ENCODE measurements at places on chromosomes 3 and 15.

- DNase-seq: no peak
Observed at GRCh38 chr15:25394898-25395297, 43.9 kb downstream of the UBE3A start.

- DNase-seq: no peak
Observed at GRCh38 chr3:193240850-193241706, at the start of gene PLAAT1. PLAAT1 (plus strand) TSS chr3:193241222; CDS start chr3:193255651, 14,429 bp downstream.

DNA sequence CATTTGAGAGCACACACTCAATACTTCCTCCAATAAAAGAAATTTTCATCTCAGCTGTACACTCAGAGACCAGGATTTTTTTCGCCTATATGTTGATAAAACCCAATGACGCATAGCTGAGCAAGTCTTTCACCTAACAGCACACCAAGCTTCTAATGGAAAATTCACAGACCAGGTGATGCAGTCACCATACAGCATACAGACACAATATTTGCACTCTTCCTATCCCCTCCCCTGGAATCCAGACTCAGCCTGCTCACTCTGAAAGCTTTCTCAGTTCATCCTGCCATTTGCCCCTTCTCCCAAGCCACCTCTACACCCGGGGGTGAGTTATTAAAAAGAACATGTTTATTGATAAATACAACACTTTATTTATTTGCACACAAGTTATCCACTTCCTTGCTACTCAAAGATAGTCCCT, 1.7 kb downstream of the TBC1D5 start:
- DNase-seq: no peak

GRCh38 chr15:26013981-26014380, 150.9 kb upstream of the ATP10A start:
- no peak for DNase-seq

DNA sequence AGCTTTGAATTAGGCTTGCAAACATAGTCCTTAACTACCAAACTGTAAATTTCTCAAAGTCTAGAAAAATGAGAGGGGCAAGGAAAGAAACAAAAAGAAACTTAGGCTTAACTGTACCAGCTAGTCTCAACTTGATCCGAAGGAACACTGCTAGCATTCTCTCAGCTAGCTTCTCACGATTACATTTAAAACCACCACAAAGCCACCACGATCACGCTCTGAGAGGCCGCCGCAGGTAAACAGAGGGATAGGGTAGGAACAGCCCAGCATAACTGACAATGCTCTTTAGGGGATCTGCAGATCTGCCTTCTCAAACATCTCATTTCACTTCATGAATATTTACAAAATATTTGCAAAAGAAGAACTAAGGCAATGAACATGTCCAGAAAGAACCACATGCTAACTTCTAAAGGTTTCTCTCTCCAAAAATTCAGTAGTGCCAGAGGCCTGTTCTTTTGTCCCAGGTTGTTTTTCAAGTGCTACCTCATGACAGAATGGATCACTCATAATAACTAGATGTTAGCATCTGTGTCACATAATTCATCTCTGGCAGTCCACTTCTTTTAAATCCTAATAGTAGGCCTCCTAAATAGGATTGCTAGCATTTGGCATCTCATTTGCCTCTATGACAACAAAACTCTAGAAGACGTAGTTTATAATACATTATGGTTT, 18.9 kb downstream of the VGLL4 start:
- DNase-seq: no peak

DNA sequence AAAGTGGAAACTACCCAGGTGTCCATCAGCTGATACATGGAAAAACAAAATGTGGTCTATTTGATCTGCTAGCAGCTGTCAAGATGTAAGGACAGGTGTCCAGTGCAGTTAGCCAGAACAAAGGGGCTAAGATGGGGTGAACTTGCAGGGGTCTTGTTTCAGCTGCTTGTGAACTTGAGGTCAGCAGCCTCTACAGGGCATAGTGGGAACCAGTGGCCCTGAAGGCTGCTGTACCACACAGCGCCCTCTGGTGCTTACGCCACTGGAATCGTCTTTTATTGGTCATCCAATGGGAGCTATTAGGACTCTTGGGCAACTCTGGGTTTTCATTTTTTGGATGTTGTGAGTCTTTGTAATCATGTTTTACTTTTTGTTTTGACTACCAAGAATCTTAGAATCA, 62.2 kb upstream of the CTSH start:
- DNase-seq: no peak

GRCh38 chr15:38680775-38681174, 116.2 kb upstream of the RASGRP1 start:
- DNase-seq: no peak

DNA sequence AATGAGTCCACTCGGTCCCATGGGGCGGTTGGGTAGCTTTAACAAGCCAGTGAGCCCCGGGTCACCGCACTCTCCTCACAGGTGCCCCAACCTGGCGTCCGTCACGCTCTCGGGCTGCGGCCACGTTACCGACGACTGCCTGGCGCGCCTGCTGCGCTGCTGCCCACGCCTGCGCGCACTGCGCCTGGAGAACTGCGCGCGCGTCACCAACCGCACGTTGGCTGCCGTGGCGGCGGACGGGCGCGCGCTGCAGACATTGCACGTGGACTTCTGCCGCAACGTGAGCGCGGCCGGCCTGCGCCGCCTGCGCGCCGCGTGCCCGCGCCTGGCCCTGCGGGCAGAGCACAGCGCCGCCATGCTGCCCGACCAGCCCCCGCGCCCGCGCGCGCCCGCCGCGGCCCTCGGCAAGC, 3.4 kb downstream of the FBXL22 start:
- no peak for DNase-seq

DNA sequence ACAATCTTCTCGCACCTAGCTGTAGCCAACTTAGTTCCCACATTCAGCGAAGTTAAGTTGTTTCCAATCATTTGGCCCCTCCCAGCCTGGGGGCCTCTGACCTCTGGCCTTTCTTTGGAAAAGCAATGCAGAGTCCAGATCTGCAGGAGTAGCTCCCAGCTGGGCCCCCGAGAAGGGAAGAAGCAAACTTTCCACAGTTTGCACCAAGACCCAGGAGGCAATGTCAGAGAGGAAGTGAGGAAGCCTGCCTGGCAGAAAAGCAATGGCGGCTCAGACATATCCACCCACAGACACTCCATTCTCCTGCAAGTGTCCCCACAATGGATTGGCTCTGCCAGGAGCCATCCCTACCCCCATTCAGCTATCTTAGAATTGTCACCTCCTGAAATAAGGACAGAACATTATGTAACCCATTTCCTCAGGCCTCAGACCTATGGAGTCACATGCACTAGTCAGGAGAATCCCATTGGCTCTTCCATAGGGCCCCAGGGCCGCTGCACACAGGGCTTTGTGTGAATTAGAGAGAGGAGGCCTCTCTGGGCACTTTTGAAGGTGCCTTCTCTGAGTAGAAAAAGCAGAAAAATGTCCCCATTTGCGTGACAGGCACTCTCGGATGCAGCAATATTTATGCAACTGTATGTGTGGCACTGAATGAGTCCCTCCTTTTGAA, 3.0 kb upstream of the BUB1B start:
- no peak for DNase-seq

DNA sequence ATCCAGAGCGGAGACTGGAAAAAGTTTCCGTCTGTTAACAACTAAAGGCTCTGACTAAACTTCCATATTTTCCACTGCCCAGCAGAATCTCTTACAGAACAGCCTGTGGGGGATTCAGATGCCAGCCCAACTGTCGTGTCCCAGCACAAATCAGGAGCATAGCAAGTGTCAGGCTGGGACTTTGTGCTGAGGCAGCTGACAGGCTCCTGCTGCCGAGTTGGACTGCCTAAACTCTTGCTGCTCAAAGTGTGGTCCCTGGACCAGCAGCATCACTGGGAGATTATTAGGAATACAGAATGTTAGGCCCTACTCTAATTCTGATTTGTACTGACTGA, 31.2 kb upstream of the CMTM7 start:
- no peak for DNase-seq

GRCh38 chr3:183481582-183481981, 53.2 kb upstream of the MCF2L2 start:
- no peak for DNase-seq

- no peak for DNase-seq
Observed at GRCh38 chr15:37078566-37078965, 21.8 kb downstream of the MEIS2 start.

GRCh38 chr3:195883160-195883559, 25.2 kb downstream of the TNK2 start:
- no peak for DNase-seq

DNA sequence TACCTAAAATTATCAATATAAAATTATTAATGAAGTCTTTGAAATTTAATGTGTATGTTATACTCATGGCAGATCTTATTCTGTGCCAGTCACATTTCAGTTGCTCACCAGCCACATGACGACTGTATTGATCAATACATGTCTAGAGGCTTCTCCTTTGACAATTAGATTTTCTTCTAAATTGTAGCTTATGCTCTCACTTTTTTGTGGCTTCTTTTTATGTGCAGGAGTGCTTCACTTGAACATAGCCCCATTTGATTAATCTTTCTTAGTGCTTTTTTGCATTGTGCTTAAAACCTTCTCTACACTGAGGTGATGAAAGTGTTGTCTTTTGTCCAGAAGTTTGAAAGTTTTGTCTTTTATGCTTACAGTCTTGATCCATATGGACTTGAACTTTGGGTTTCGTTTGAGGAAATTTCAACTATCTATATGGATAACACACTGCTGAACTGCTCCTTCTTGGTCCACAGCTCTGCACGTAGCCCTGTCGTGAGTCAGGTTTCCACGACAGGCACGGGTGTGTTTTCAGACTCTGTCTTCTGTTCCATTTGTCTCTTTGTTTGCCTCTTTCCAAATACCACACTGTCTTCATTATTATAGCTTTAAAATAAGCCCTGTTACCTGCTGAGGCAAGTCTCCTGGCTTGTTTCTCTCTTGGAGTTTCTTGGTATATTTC, 393.9 kb upstream of the CFAP20DC start:
- no peak for DNase-seq

DNA sequence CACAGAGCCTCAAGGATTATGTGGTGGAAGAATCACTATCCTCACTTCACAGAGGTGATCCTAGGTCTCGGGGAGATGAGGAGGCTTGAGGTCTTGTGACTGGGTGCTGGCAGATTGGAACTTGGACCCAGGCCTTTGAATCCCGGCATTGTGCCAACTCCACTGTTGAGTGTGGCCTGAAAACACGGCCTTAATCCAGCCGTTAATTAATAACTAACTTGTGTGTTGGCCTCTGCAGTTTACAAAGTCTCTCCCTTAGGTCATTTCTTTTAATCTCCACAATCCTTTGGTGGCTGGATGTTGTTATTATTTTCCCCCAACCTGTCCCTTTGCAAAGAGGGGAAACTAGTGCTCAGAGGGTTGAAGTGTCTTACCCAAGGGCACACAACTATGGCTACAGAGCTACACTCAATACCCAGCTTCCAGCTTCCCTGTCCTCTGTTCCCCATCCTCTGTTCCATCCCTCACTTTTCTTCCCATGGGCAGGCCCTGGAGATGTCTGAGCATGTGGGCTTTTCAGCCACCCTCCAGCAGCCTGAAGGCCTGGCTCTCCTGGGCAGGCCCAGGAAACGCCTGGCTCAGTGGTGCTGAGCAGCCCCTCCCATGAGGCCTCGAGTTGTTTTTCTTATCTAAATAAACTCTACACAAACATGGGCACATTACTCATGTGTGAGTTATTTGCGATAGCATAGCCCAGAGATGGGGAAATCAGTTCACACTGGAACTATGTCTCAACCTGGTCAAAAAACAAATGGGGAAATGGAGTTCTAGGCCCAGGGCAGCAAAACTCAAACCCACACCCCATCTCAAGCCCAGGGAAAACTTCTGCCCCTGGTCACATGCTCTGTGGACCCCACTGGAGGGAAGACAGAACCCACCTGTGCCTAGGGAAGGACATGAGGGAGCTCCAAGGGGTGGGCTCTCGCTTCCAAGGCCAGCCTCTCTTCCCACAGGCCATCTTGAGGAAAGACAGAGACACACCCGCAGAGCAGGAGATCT, 16.8 kb upstream of the SMAD3 start:
- DNase-seq: no peak

DNA sequence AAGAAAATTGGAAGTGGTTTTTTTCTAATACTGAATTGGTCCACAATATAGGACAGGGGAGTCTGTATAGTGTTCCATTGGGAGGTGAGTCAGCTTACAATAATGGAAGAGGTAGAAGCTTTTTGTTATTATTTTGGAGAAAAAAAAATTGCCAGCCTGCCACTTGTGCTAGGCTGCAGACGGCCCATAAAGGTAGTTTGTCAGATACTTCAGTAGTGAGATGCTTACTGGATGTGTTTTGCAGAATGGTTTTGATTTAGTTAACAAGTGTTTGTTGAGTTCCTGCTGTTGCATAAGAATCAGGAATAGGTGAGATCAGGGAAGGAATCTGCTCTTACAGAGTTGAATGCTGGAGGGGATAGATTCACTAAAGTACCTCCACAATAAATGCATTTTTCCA, 1.0 kb downstream of the DTWD1 start:
- DNase-seq: no peak

DNA sequence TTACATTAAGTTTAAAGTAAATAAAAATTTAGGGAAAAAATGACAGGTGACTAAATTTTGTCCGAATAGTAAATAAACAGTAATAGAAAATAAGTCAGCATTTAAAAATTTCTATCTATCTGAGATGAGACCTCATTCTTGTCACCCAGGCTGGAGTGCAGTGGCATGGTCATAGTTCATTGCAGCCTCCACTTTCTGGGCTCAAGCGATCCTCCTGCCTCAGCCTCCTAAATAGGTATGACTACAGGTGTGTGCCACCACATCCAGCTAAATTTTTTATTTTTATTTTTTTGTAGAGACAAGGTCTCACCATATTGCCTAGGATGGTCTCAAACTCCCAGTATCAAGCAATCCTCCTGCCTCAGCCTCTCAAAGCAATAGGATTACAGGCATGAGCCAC, 7.8 kb downstream of the KPNA4 start:
- DNase-seq: no peak

GRCh38 chr15:79208179-79208578, 74.3 kb upstream of the ANKRD34C start:
- no peak for DNase-seq

DNA sequence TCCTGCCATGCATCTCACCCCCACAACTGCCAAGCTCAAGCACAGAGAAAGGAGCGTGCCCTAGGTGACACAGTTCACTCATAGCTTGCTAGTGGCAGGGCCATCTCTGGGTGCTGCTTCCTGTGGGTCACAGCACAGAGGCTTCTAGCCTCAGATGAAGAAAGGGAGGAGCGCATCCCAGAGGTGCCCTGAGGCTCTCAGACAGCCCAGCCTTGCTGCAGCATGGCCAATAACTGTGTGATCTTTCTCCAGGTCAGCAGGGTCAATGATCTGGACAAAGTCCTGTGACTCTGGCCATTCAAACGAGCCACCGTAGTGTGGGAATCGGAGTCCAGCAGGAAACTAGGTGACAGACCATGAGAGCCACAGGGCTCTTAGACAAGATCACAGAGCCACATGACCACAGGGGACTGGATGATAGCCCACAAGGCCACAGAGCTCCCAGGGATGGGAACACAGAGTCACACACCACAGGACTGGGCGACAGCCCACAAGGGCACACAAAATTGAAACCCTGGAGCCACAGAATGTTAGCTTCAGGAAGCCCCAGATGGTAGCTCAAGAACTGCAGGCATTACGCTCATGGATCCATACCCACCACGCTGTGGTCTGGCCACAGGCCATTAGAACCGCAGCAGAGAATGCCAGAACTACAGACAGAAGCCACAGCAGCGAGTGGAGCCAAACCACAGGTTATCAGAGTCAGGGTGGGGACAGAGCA, 25.9 kb upstream of the GRIP2 start:
- no peak for DNase-seq

GRCh38 chr3:53773611-53774368, 72.4 kb downstream of the CHDH start:
- no peak for DNase-seq

Data from cortex of kidney (tissue), 1 donor.